GM23338 (cell line): ENCODE measurements at places on chromosomes 3 and 15.

- no peak for DNase-seq
Measured at GRCh38 chr15:92579486-92579885, 76.1 kb downstream of the FAM174B start.

- DNase-seq, result no peak
Measured at GRCh38 chr3:102533784-102534183, 99.0 kb downstream of the ZPLD1 start.

- DNase-seq, result peak; percentile 73
Measured at GRCh38 chr3:38649500-38650247, at the start of gene SCN5A. SCN5A (minus strand) TSS chr3:38649687; CDS start chr3:38633307, 16,380 bp downstream.

- DNase-seq, result no peak
Measured at GRCh38 chr3:65561617-65562016, 477.1 kb downstream of the MAGI1 start.

GRCh38 chr3:192864941-192865340 is 52.7 kb downstream of the MB21D2 start:
- DNase-seq, result no peak

DNA sequence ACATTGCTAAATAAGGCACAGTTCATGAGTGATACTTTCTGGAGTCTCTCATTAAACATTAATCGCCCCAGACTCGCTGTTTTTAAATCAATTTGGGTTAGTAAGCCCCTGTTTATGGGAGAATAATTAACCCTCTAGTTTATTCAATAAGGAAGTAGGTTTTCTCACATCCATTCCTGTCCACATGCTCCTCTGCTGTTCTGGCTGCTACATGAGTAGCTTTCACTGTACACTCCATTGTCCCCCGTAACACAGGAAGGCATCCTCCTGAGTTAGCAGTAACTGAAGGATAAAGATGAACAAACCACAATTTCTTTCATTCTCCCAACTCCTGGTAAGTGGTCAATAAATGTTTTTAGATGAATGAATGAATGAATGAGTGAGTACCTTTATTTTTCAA is 378.5 kb downstream of the DIPK2A start:
- no peak for DNase-seq

DNA sequence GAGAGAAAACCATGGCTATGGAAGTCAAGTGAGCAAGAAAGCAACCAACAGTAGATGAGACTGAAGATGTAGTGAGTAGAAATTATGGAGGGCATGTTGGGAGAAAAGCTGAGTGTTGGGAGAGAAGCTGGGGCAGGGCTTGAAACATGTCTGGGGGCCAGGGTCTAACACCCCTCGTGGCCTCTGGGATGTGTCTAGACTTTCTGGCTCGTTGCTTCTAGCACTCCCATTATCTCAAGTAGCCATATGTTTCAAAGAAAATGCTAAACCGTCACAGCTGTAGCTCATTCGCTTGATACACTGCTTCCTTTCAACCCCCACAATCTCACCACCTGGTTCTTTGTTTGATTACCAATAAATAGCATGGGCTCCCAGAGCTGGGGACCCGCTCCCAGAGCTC is 83.8 kb upstream of the BCHE start:
- no peak for DNase-seq

GRCh38 chr3:36876181-36876936 is 68.5 kb downstream of the TRANK1 start:
- no peak for DNase-seq

DNA sequence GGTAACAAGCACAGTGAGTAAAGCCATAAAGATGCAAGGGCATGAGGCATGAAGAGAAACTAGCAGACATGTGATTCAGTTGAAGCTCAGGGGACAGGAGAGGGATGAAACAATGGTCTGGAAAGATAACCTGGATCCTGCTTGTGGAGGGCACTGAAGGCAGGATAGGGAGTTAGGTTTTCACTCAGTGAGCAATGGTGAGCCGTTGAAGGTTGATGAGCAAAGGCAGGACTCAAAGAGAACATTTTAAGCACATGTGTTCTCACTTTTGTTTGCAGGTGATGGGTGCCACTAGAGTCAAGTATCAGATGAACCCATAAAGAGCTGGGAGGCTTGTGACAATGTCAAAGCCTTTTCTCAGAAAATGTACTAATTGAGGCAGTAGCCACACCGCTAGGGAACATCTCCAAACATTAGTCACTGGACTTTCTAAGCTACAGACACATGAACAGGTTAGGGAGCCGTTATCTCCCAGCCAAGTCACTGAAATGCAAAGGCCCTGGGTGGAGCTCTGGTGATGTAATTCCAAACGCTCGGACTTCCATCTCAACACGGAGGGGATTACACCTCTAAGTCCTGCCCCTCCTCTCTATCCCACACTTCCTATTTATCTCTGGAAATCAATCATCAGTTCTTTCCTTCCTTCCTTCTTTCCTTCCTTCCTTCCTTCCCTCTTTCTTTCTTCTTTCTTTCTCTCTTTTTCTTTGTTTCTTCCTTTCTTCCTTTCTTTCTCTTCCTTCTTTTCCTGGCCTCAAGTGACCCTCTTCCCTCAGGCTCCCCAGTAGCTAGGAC is 22.7 kb downstream of the KLHL6 start:
- DNase-seq, result peak; percentile 41

DNA sequence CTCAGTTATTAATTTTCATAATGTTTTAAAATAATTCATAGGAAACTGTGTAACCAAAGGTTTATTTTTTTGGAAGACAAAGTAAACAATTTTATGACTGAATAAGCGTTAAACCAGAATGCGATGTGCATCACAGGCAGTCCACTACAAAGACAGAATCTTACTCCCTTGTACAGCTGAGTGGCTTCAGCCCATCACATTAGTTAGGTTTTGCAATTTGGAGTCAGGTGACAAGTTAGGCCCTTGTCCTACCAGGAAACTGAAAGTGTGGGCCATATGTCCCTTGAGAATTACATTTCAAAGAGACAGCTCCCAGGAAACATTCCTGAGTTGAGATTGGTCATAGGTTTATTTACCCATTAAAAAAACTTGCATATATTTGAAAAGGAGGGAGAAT is 156.3 kb downstream of the MEX3B start:
- DNase-seq, result no peak

GRCh38 chr3:181755959-181756358 is 44.2 kb downstream of the SOX2 start:
- peak; percentile 70 for DNase-seq

DNA sequence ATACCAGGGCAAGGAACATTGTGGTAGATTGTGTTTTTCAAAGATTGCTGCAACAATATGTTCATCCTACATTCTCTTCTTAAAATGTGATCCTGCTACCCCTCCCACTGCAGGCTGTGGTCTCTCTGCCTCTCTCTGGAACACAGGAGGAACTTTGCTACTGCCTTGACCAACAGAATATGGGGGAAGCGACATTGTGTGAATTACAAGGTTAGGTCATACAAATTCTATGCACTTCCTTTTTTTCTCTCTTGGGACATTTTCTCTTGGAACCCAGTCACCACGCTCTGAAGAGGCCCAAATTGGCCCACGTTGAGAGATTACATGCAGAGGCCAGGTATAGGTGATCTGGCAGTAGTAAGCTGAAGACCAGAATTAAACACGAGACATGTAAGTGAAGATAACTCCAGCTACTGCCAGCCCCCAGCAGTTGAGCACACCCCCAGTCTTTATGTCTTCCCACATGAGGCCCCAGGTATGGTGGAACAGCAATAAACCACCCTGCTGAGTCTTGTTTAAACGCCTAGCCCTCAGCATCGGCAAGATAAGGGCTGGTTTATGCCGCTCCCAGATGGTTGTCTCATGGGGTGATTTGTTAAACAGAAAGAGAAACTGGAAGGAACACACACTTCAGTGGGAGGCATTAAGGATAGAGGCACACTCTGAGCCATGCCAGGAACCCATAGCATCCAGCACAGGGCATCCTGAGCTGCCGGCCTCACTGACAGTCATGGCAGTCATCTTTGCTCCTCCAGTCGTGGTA is 59.9 kb downstream of the FAM43A start:
- no peak for DNase-seq

DNA sequence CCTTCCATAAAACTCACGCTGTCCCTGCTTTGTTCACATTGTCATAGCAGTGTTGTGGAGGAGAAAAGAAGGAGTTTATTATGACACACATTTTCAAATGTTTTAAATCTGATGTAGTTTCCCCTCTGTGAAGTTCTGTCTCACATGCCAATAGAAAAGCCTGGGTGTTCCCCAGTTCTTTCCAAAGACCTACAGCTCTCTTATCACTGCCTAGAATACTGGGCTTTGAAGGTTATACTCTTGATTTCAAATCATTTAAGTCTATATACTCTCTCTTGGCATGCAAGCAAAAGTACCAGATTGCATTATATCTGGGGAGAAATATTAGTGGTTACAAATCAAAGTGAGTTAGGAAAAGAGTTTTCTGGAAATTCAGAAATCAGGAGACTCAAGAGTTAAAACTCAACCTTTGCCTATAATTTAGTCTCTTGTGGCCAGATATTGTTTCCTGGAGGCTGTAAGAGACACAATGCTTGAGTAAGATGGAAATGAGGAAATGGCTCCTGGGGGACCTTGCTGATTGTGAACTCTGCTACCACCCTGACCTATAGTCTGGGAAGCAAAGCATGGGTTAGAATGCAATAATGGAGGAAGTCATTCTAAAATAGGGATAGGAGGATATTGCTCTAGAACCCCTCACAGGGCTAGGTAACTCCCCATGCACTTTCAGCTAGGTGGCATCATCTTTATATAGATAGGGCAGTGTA is 182.8 kb downstream of the KCNAB1 start:
- DNase-seq, result no peak

DNA sequence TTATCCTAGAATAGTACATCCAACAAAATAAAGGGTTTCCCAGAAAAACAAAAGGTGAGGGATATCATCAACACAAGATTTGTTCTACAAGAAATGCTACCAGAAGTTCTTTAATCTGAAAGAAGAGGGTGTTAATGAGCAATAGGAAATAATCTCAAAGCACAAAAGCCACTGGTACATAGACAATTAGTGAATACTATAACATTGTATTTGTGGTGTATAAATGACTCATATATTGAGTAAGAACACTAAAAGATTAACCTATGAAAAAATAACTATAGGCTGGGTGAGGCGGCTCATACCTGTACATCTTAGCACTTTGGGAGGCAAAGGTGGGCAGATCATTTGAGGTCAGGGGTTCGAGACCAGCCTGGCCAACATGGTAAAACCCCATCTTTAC is 210.2 kb upstream of the SLITRK3 start:
- no peak for DNase-seq

DNA sequence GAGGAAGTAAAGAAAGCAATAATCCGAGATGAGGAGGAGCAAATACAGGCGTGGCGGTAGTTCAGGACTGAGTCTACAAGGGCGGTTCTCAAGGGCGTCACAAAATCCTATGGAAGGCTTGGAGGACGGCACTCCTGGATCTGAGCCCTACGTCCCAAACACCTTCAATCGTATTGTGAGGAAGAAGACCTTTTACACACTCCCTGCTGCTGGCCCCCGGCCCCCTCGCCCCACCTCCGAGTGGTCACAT is 747 bp downstream of the PLD1 start:
- DNase-seq, result peak; percentile 48

- no peak for DNase-seq
Measured at GRCh38 chr15:77499087-77499760, 78.5 kb downstream of the HMG20A start.
